NB4 (cell line): ENCODE measurements at places on chromosomes 1 and 21.

DNA sequence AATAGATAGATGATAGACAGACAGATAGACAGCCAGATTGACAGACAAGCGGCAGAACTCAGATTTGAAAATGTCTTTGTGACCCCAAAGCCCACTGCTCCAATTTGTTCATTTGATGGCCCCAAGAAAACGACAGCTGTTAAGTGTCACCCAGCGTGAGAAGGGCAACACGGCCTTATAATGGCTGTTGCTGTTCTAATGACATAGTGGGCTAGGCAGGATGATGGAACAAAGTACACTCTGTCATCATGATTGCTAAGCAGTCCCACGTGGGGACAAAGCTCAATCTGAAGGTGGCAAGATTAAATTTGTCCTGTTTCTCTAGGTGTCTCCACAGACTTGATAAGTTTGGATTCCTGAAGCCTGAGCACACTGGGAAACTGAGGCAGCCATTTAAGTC, 112.9 kb downstream of the DAB1 start:
- DNase-seq = no peak

DNA sequence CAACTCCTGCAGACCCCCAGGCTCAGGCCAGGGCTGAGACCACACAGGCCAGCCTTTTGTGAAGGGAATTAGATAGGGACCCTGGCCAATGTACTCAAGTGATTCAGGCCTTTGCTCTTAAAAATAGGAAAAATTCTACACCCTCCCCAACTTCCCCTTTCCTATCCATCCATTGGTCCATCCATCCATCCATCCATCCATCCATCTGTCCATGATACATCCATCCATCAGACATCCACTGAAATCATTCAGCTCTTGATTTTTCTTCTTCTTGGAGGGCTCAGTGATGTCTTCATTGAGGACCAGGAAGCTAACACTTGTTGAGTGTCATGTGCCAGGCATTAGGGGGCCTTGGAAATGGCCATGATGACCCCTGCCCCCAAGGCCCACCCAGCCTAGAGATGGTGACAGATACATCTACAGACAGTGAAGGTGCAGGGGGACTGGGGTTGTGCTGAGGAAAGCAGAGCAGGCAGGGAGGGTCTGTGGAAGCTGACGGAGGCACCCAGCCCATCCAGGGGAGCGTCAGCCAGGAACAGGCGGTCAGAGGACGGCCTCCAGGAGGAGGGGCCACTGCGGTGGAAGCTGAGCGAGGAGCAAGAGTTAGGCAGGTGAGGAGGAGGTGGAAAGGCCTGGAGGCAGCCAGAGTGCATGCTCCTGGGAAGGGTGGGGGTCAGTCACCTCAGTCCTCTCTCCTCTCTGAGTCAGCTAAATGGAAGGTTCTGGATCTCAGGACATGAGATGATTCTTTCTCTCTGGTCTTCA, 81.9 kb downstream of the EPHB2 start:
- no peak for DNase-seq

- no peak for DNase-seq
Measured at GRCh38 chr21:26508903-26509302, 64.2 kb downstream of the CYYR1 start.

DNA sequence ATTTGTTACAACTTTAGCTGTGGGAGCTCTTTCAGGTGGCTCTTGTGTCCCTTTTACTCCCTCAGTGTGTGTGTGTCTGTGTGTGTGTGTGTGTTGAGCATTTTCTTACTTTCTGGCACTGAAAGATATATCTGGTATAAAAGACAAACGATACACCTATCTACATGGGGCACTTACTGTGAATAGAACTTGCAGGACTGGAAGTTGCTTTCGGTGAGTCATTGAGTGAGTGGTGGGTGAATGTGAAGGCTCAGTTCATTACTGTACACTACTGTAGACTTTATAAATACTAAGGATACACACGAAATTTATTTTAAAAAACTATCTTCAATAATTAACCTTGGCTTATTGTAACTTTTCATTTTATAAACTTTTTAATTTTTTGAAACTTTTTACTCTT, 38.7 kb downstream of the BTBD8 start:
- no peak for DNase-seq

DNA sequence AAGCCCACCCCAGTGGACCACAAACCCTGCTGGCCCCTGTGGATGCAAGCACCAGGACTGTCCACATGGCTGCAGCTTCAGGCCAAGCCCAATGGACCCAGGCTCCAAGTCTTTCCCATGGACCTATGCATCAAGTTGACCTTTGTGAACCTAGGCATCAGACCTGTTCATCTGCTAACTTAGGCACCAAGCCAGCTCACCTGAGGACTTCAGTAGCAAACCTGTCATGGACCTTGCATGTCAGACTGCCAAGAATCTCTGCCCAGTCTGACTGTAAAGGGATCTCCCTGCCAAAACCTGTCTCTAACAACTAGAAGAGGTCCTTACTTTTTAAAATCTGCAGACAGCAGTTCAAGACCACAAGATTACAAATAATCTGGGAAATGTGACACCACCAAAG, 37.8 kb downstream of the FMO3 start:
- no peak for DNase-seq

GRCh38 chr1:204366759-204367158, 7.0 kb upstream of the PLEKHA6 start:
- DNase-seq = peak; percentile 33

DNA sequence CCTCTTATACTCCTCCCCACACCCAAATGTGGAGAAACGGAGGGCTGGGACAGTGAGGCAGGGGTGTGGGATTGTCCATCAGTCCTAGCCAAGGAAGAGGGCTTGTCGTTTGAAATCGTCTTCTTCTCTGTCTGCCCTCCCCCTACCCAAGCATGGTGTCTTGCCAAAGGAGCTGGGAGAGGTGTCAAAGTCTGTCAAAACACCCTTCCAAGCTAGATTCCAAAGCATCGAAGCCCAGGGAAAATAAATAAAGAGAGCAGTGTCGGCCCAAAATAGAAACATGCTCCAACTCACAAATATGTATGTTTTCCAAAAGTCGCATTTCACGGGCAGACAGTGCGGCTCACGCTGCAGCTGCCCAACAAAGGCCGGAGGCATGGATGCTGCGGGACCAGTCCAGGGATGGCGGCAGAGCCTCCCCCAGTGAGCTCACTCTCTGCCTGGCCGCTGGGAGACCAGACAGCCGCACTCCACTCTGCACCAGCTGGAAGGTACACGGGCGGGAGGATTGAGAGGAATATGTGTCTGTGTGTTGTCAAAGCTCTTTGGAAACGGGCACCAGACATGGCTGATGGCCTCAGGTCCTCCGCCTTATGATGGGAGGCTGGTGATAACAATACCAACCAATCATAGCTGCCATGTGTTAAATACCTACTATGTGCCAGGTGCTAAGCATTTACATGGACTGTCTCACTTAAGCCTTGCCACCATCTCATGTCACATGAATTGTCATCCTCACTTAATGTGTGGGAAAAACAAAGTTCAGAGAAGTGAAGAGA, 3.9 kb downstream of the DISP3 start:
- DNase-seq = no peak

DNA sequence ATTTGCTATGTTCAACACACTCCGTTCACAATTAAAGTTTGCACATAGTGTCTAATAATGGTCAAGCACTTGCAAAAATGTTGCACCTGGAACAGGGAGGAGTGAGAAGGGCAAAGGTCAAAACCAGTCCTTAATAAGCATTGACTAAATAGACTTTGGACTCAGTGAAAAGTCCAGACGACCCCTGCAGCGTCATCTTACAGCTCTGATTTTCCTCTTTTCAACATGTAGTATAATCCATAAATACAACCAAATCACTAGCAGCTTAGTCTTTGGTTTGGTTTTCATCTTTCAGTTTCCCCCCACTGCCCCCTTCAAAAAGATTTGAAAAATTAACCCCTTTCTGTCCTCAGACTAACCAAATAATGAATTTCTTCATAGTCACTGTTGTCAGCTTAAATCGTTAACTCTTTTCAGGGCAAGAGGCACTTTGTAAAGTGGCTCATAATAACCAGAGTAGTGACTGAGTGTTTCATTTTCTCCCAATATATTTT, 290.3 kb downstream of the PTPRC start:
- no peak for DNase-seq

DNA sequence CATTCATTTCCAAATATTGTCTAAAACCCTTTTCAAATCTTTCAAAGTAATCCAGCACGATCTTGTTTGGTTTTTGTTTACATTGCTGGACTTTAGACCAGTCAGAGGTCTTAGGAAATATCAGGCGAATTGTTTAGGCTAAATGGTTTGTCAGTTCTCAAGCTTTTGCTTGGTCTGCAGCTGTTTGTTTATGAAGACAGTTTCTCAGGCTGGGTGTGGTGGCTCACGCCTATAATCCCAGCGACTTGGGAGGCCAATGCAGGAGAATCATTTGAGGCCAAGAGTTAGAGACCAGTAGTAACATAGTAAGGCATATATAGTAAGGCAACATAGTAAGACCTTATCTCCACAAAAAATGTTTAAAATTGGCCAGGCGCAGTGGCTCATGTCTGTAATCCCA, 77.5 kb downstream of the DNTTIP2 start:
- no peak for DNase-seq

DNA sequence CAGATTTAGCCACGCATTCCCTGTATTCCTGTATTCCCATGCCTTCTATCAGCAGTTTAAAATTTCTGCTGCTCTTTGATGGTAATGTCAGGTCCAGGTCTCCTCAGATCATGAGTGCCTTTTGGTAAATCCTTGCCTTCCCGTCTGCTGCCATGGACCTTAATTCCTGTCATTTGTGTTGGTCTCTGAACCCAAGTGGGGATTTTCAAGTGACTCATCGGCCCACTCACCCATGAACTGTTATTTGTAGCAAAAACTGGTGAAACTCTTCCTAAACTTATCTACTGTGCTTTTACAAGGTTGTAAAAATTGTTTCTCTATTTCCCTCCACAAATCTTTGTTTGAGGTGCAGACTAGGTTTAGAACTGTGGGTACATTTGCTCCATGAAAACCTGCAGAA, 47.4 kb downstream of the ACTN2 start:
- DNase-seq = no peak

- DNase-seq = peak; percentile 35
Measured at GRCh38 chr1:10561955-10562354, 87.2 kb downstream of the PEX14 start.

GRCh38 chr21:35036465-35037383, 12.4 kb downstream of the RUNX1 start:
- no peak for DNase-seq

DNA sequence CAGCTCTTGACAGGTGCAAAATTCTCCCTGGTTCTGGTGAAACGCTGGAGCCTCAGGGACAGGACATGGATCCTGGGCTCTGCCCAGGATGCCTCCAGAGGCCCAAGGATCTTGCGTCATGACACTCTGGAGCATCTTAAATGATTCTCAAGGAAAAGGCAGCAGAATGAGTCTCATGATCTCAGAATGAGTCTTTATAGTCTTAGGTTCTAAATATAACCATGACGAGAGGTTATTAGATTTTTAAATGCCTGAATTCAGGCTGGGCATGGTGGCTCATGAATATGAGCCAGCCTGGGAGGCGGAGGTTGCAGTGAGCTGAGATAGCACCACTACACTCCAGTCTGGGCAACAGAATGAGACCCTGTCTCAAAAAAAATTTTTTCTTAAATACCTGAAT, 55.5 kb downstream of the ECE1 start:
- no peak for DNase-seq

- no peak for DNase-seq
Measured at GRCh38 chr1:84756455-84757082, 66.3 kb upstream of the SSX2IP start.

- peak; percentile 43 for DNase-seq
Measured at GRCh38 chr1:182783068-182783467, 6.5 kb upstream of the NPL start.

GRCh38 chr1:160705742-160706141, 5.9 kb downstream of the CD48 start:
- peak; percentile 14 for DNase-seq

- DNase-seq = no peak
Measured at GRCh38 chr21:45860493-45861155, 120.9 kb upstream of the COL6A1 start.

GRCh38 chr1:175797576-175797975, 54.2 kb upstream of the TNR start:
- DNase-seq = no peak

- no peak for DNase-seq
Measured at GRCh38 chr21:42222821-42223390, 4.0 kb downstream of the ABCG1 start.

DNA sequence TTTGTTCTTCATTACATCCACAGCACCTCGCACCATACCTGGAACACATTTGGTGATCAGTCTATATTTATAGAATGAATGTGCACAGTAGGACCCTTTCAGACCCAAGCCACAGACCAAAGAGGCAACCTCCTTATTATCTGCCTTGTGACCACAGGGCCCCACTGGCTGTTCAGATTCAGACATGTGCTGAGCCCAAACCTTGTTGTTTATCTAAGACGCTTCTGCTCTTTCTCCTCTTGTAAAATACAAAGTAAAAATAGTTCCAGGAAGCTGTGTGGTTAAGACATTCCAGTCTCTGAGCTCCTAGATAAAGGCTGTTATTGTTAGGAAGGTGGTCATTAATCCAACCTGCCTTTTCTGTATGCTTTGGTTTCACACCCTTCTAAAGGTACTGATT, 3.6 kb upstream of the SCMH1 start:
- DNase-seq = peak; percentile 43

GRCh38 chr1:10903821-10904220, 107.4 kb upstream of the CASZ1 start:
- DNase-seq = peak; percentile 60

GRCh38 chr1:229392936-229393335, 41.0 kb downstream of the ACTA1 start:
- no peak for DNase-seq

- DNase-seq = no peak
Measured at GRCh38 chr1:208557723-208558094, 313.5 kb upstream of the PLXNA2 start.

DNA sequence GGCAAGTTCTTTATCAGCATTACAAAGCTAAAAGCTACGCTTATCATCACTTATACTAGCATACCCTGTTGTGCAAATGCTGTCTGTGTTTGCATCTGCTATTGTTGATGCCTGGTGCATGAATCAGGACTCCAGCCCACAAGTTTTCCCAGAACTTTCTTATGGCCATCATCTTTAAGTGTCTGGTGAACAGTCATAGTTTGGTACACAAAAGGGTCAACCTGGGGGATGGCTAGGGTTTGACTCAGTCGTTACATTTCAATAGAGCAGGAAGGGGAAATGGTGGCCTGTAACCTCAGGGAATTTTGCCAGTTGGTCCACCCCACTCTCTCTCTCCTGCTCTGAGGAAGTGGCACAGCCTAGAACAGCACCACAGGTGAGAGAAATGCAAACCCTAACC, 35.4 kb downstream of the SELL start:
- DNase-seq = no peak

DNA sequence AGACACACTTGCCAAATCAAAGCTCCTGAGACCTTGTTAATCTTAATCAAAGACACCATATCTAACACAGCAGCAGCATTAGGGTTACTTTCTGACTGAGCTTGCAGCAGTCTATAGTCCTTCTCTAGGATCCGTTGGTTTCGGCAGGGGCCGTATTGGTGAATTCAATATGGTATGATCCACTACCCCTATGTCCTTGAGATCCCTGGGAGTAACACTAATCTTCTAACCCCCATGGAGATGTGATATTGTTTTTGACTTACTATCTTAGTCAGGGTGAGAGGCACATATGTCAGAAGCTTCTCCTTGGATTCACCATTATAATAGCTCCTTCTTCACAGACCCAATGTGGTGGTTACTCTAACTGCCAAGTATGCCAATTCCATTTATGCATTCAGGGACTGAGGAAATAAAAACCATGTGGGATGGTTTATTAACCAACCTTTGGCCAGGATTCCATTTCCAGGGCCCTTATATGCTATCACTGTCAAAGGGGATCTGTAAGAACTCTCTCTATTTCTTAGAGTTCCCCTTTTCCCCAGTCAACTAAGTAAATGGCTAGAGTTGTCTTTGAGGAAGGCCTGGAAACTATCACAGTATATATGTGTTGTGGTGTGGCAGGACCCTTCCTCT, 673.6 kb upstream of the USP24 start:
- no peak for DNase-seq
